ENCODE measurements at places on chromosomes 11 and 22.

GRCh38 chr11:13942971-13943381 lies 19.5 kb upstream of the SPON1 start:
- DNase-seq: no peak

- no peak for DNase-seq
Measured at GRCh38 chr11:124943254-124943616, 7.4 kb upstream of the HEPACAM start.

DNA sequence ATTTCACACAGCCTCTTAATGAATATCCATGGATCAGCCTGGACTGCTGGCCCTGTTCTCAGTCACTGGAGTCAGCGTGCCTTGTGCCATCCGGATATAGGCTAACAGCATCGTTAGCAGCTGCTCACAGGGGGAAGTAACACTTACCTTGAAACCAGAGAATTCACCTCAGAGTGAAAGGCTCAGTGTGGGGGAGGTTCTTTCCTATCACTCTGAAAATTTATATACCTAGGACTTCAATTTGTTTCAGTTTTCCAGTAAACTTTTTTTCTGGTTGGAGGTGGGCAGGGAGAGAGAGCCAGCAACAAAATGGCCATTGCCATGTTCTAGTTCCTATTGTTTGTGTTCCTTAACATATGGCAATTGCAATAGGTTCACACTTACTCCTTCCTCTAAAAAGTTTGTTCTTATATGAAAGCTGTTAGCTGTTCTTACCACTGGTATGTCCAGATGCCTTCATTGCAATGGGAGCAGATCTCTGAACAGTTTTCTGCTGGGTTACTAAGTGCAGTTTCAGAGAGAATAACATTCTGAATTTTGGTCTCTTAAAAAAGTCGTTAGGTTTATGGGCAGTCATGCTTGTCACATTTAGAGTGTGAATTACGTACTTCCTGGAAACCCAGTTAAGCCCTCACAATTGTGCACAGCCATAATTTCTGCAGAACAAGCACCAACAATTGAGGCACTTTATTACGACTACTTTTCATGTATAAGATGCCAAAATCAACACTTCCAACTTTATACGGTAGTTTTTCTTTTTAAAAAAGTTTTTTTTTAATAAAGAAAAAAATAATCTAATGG lies 247.6 kb downstream of the CADM1 start:
- DNase-seq: no peak

GRCh38 chr11:55795256-55795655 lies at the start of gene OR5D14:
Gene OR5D14, plus strand, starts transcription at chr11:55795556. Its CDS starts 0 bp downstream, at chr11:55795556.
- no peak for DNase-seq

DNA sequence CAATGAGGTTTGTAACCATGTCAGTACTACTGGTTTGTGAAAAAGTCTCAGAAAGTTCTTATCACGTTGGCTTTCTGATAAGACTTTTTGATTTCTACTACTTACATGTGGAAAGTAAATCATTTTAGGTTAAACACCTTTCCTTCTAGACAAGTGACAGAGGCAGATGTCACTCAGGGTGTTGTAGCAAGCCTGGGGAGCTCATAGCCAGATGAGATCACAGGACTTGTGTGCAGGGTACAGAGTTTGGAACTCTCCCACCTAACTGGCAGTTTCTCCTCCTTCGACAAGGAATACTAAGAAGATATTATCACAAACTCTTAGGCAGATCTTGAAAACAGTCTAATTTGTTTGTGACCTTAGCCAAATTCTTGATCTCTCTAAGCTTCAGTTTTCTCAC lies 49.4 kb upstream of the PICALM start:
- no peak for DNase-seq

DNA sequence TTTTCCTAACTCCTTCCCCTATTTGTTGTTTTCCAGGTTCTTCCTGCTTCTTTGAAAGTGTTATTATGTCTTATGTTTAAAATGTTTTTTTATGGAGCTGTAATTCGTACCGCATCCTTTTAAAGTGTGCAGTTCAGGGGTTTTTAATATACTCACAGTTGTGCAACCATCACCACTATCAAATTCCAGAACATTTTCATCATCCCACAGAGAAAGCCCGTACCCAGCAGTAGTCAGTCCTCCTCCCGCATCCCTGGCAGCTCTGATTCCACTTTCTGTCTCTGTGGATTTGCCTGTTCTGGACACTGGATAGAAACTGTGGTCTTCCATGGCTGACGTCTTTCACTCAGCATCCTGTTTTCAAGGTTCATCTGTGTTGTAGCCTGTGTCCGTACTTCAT lies 73.7 kb downstream of the JAM3 start:
- DNase-seq: no peak

DNA sequence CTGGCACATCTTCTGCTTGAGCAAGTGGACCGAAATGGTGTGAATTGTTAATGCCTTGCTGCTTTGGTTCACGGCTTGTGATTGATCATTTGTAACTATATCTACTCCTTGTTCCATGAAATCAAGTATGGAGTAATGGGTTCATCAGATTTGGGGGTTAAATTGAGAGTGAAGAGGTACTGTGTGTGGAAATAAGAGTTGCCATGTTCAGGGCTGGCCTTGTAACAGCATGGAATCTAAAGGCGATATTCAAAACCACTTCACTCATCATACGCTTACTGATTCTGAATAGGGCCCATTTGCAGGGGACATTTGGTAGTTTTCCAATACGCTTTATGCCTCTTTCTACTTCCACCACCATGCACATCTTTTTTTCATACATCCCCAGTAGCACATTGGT lies 122.2 kb downstream of the DCDC1 start:
- no peak for DNase-seq

DNA sequence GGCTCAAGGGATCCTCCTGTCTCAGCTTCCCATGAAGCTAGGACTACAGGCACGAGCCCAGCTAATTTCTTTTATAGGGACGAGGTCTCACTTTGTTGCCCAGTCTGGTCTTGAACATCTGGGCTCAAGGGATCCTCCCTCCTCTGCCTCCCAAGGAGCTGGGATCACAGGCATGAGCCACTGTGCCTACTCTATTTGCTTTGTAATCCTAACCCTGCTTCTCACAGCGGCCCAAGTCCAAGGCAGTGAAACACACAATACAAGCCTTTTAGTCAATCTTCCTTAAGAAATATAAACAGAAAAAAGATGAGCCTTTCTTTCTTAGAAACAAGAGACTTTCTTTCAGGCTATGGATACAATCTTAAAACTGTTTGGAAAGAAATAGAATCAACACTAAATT lies 115.2 kb upstream of the SORL1-AS1 start:
- no peak for DNase-seq

GRCh38 chr11:19455731-19456130 lies 215.0 kb upstream of the E2F8 start:
- DNase-seq: no peak

DNA sequence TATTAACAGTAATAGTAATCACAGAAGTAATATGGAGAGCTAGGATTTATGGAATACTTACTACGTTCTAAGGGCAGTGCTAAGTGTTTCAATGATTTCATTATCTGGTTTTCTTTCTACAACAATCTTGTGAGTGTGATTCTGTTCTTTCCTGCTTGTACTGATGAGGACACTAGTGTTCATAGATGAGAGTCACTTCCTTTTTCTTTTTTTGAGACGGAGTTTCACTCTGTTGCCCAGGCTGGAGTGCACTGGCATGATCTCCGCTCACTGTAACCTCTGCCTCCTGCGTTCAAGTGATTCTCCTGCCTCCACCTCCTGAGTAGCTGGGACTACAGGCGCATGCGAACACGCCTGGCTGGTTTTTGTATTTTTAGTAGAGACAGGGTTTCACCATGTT lies 81.4 kb downstream of the DBX1 start:
- DNase-seq: no peak

DNA sequence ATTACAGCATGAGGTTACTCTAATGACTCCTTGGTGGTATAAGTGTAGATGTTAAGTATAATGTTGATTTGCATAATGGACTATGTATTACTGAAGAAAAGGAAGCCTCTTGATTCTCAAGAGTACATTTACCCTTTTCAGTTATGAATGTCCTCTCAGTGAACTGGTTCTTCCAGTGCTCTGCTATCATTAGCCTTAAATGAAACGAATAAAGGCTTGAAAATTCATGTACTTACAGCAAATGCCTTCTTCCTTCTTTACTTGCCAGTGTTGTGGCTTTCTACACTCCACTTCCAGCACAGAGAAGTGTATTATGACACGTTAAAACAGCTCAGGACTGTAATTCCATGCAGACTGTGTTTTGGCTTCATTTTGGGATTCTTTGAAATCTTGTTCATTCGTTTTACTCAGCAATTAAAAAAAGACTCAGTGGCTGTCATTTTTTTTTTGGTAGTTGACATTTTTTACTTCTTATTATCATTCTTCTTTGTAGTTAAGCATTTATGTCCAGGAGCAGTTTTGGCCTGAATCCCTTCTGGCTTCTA lies 96.9 kb downstream of the MTMR3 start:
- no peak for DNase-seq

DNA sequence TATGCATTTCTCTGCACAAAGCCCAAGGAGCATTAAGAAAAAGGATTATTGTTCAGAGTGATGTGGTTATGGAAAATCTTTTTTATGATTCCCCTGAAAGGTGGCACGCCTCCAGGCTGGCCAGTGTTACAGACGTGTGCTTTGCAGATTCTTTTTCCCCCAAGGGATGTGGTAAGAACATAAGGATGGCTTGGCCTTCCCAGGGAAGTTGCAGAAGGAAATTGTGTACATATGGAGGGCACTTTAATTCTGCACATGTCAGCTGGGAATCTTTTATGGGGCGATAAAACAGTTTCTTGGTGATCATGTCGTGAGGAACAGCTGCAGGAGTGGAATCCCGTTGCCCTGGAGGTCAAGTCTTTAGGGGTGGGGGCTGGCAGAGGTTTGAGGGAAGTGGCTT lies 9.7 kb downstream of the SMARCB1 start:
- no peak for DNase-seq

- no peak for DNase-seq
Measured at GRCh38 chr22:41668971-41669911, 19.4 kb downstream of the SNU13 start.

- no peak for DNase-seq
Measured at GRCh38 chr22:46001426-46002106, 24.6 kb upstream of the WNT7B start.

DNA sequence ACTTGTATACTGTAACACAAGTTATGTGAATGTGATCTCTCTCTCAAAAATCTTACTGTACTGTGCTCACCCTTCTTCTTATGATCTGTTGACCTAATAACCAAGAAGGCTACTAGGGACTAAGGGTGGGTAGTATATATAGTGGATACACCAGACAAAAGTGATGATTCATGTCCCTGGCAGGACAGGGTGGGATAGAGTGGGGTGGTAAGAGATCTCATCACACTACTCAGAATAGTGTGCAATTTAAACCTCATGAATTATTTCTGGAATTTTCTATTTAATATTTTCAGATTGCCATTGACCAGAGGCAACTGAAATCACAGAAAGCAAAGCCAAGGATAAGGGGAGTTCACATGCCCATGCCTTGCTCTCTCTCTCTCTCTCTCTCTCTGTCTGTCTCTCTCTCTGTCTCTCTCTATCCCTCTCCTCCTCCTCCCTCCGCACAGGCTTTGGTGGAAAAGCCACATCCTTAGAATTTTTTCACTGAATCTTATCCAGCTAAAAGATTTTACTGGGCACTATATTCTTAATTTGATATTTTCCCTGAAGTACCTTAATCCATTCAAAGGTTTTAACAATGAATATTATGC lies 12.0 kb upstream of the STK33 start:
- DNase-seq: no peak

GRCh38 chr11:114959953-114960505 lies 281.7 kb downstream of the NXPE2 start:
- no peak for DNase-seq

DNA sequence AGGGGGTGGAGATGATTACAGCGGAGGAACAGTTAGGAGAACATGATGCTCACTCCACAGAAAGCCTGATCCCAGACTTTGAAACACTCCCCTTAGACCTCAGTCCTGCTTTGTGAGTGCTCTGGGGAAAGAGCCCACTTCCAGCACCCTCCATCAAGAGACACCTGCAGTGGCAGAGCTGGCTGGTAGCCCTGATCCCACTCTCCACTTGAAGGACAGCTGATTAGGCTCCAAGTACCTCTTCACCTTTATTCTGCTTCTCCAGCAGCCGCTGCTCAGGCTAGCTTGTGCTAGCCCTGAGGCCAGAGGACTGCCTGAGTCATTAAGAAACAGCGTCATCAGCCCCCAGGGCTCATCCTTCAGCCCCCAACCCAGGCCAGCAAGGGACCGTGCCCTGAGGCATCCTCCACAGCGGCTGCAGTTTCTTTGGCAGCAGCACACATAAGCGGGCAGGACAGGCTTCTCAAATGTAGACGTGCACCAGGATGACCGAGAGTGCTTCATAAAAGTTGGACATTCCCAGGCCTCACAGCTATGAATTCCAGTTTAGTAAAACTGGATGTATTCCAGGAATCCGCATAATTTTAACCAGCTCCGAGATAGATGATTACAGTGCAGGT lies 146.0 kb upstream of the TBCEL start:
- DNase-seq: no peak

GRCh38 chr11:69569306-69570200 lies 71.4 kb upstream of the CCND1 start:
- DNase-seq: no peak

DNA sequence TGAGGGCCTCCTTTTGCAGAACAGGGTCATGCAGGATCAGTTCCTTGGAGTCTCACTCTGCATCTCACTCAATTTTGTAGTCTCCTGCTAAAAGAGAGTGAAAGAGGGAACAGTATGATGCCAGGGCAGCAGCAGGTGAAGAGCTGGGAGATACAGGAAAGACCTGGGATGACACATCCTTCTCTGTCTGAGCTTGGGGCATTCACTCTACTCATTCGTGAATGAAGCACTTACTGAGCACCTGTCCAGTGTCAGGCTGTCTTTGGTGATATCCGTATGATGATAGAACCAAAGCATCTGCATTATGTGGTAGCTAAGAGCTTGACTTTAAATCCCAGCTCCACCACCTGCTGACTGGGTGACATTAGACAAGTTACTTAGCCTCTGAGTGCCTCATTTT lies 14.4 kb downstream of the SREBF2 start:
- no peak for DNase-seq
